ENCODE measurements at places on chromosomes 1 and 21.

- DNase-seq, result no peak
Observed at GRCh38 chr1:192445839-192446489, 129.2 kb downstream of the RGS21 start.

GRCh38 chr1:35777109-35777508, 7.3 kb upstream of the CLSPN start:
- no peak for DNase-seq

GRCh38 chr1:155077758-155078445, 735 bp upstream of the EFNA3 start:
- no peak for DNase-seq

- DNase-seq, result no peak
Observed at GRCh38 chr1:5311634-5312292, 657.4 kb downstream of the AJAP1 start.

DNA sequence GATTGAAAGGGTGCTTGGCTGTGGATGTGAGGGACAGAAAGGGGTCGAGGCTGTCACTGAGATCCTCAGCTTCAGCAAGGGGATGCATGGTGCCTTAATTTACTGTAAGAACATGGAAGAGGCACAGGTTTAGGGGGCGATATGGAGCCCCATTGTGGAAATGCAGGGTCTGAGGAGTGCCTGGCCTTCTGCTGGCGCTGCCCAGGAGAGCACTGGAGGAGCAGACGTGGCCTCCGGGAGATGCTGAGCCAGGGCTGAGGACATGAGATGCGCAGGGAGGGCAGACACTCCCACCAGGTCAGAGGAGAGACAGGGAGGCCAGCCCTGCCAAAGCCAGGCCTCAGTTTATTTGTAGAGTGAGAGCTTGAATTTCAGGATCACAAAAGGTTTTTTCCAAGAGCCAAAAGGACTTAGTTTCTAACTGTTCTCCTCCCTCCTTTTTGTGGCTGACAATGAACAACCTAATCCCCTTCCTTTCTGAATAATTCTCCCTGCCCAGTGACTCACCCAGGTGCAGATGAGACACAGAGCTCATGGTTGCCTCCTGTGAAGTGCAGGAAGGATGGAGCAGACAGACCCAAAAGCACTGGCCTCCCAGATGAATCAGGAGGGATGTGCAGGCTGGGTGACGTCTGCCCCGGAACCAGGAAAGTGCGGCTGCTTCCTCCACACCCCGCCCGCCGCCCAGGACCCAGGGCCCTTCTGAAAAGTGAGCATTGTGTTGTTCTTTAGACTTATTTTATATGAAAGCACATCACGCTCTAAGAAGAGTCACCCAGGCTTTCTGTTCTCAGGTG, 73.0 kb upstream of the TMPRSS2 start:
- DNase-seq, result no peak

All from stimulated activated CD8-positive, alpha-beta memory T cell treated with anti-CD3 and anti-CD28 coated beads, Interleukin-2, amount 100 ng/mL, for 48 hours (primary cell).